ENCODE measurements at places on chromosomes 12 and 14.
A peak's percentile ranks its signal among the peaks of the same experiment; 100 is the strongest.

- DNase-seq: no peak
Observed at GRCh38 chr12:103596981-103597380, 9.9 kb downstream of the STAB2 start.

DNA sequence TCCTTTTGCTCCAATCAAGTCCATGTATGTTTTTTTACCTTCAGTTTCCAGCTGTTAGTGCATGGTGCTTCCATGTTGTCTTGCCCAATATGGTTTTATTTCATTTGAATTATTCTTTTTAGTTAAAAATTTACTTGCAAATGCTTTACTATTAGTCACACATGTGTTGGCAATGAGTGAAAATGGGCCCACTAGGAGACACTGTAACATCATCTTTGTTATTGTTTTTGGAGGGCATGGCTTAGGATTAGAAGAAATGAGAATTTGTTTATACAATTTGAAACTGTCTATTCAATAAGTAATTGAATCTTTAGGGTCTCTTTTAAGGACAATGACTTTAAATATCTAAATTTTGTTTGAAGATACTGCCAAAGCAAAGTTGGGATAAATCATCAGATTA is 133.7 kb downstream of the BRMS1L start:
- DNase-seq: no peak

GRCh38 chr12:19179986-19180385 is 50.5 kb downstream of the PLEKHA5 start:
- no peak for DNase-seq

DNA sequence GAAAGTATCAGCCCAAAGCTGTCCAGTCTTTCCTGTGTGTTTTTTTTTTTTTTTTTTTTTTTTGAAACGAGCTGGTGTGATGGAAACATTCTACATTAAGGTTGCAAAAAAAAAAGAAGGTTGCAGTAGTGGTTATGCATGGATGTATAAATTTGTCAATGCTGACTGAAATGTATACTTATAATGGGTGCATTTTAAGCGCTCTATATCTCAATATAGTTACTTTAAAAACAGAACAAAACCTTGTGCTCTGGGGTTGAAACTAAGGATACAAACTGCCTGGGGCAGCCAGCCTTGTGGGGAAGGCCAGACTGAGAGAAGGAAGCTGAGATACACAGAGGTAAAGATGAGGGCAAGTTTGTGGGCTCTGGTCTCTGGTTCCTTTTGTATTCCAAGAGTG is 87.3 kb upstream of the RMST start:
- no peak for DNase-seq

DNA sequence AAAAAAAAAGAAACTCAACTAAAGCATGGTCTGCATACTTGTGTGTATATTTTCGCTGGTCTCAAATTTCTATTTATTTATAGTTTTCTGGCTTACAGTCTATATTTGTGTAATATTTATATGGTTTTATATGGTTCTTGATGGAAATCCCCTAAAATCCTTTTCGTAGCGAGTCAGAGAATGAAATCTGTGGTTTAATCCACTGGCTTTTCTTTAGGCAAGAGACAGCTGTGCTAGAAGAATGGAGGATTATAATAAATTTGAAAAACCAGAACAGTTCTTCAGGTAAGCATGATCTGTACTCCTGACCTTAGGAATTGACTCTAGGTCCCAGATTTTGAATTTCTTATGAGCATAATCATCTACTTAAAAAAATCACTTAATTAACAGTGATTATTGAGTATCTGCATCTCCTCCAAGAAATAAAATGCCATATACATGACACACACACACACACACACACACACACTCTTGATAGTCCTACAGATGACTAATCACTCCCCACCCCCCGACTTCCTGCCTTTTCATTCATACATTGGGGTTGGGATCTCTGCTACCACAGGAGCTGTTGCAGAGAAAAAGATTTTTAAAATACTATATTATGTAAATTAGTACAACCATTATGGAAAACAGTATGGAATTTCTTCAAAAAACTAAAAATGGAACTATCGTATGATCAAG is 113.4 kb downstream of the CRADD start:
- peak; percentile 91 for DNase-seq

- peak; percentile 11 for DNase-seq
Observed at GRCh38 chr12:81668475-81668874, 90.7 kb downstream of the PPFIA2 start.

DNA sequence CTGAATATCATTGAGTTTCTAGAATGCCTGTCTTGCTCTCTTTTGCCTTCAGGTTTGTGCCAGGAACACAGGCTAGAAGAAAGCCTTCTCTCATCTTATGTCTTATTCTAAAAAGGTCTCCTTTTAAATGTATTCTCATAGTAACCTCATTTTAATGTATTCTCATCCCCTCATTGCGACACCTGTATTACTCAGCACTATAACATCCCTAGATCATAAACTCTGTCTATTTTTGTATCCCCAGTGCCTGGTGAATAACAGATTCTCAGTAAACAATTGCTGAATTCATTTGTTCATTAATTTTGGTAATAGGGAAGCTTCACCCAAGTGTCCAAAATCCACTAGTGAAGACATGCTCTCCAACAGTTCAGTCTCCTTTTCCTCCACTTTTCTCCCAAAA is 8.8 kb upstream of the LRRK2 start:
- DNase-seq: no peak

DNA sequence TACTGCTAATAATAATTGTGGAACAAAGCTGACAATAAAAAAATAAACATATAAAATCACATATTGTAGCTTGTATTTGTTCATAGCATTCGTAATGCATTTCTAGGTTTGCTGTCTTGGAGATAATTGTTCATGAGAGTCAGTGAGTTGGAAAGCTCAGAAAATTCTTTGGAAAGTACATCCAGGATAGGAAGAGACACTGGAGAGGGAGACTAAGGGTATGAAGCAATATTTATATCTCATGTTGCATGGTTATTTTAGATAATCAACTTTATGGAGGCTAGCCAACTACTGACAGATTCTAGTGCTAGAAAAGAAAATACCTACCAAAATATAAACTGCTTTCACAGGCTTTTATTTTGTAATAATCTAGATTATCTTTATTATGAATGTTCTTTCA is 1095.2 kb downstream of the FSCB start:
- DNase-seq: no peak

DNA sequence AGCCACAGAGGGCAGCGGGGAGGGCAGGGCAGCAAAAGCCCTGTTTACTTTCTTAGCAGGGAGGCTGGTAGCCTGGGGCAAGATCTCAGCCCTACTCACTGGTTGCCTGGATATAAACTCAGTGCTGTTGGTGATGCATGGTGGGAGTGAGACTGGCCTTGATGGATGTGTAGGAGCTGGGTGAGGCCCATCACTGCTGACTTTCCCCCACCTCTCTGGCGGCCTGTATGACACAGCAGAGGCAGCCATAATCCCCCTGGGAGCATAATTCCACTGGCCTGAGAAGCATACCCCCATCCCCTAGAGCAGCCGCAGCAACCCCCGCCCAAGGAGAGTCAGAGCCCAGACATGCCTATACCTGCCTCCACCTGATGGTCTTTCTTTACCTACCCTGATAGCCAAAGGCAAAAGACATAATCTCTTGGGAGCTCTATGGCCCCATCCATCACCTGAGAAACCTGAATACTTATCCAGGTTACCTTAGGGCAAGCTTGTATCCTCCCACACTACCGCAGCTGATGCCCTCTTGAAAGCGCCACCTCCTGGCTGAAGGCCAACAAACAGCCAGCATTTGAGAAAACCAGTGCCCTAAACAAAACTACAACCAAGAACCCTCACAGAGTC is 59.3 kb downstream of the DNAI7 start:
- peak; percentile 39 for DNase-seq

- DNase-seq: no peak
Observed at GRCh38 chr12:132165584-132165983, 21.3 kb downstream of the NOC4L start.

GRCh38 chr12:79690638-79691510 is at the start of gene PAWR:
TSS of gene PAWR (minus strand) at chr12:79690964. CDS start at chr12:79690244, 720 bp downstream.
- DNase-seq: peak; percentile 94

DNA sequence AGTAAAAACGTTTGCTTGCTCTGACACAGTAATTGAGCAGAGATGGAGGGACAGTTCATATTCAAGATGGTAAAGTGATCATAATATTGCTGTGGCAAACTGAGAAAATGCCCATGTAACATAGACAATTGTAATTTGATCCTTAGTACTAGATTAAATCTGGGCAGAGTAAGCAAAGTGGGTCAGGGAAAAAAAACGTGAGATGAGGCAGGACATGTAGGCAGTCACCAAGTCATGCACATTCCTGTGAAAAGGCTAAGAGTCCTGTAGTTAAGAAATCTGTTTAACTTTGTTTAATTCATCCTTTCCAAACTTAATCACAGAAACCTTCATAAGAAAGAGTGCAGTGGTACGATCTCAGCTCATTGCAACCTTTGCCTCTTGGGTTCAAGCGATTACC is 16.1 kb downstream of the BTBD7 start:
- peak; percentile 42 for DNase-seq

- peak; percentile 79 for DNase-seq
Observed at GRCh38 chr14:63896278-63896720, 43.5 kb downstream of the SYNE2 start.

GRCh38 chr14:68694516-68695235 is 98.2 kb downstream of the ZFP36L1 start:
- DNase-seq: no peak

GRCh38 chr14:71322655-71323250 is 415.5 kb downstream of the PCNX1 start:
- DNase-seq: peak; percentile 73

- no peak for DNase-seq
Observed at GRCh38 chr14:77804592-77804991, 4.7 kb downstream of the ADCK1 start.

GRCh38 chr14:71022939-71023338 is 115.7 kb downstream of the PCNX1 start:
- no peak for DNase-seq

DNA sequence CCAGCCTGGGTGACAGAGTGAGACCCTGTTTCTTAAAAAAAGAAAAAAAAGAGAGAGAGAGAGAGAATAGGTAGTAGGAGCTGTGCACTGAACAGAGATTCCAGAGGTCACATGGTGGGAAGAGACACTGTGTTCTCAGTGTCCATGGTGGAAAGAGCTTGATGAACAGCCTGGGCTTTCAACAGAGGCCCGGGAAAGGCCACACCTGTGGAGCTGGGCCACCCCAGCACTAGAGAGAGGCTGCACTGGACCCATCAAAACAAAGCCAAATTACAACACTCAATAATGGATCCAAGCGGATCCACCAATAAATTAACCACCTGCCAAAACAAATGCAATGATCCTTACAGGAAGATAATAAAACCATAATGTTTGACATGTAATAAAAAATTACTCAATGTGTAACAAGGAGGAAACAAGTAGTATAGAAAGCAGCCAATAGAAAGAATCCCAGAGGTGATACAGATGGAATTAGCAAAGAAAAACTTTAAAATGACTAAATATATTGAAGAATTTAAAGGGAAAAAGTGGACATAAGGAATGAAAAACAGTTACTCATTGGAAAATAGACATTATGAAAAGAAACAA is 44.8 kb upstream of the BCL2L14 start:
- DNase-seq: no peak
